ENCODE measurements at places on chromosomes 11 and 22.
A peak's percentile ranks its signal among the peaks of the same experiment; 100 is the strongest.

DNA sequence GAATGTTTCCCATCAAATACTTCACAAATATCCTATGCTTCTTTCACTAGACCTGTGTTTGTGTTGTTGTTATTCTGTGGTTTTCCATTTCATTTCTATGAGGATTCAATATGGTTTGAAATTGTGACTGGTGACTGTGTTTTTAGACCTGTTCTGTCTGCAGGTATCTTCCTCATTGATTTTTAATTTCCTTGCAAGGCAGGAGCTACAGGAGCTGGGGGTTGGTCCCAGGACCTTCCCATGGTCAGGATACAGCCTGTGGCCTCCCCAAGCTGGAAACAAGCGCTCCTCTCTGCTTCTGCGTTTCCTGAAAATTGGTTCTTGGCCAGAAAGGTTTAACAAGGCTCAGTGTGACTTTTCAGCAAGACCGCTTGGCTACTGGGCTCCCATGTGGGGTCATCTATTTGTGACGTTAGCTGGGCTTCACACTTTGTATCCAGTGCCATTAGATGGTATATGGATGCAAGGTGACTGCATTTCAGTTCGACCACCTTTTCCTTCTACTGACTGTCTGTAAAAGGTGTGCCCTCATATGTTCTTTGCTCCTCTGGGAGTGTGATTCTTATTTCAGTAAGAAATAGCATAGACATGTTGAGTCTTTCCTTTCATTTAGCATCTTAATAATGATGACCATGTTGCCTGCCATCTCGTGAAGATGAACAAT is 21.5 kb downstream of the IGLL5 start:
- no peak for DNase-seq

DNA sequence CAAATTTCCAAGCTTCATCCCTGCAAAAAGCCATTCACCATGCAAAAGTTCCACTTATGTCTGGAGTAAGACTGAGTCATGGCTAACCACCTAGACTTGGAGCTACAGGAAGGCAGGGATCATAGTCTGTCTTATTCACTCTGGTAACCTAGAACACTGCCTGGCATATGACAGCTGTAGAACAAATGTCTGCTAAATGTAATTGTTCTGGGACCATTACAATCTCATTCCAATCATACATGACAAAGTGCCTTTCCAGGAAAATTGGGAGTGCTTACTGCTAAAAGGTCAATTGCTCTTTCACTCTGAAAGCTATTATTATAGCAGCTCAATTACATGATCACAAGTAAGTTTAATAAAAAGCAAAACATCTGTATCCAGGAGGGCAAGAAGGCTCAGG is 99.1 kb upstream of the CHRM4 start:
- no peak for DNase-seq

DNA sequence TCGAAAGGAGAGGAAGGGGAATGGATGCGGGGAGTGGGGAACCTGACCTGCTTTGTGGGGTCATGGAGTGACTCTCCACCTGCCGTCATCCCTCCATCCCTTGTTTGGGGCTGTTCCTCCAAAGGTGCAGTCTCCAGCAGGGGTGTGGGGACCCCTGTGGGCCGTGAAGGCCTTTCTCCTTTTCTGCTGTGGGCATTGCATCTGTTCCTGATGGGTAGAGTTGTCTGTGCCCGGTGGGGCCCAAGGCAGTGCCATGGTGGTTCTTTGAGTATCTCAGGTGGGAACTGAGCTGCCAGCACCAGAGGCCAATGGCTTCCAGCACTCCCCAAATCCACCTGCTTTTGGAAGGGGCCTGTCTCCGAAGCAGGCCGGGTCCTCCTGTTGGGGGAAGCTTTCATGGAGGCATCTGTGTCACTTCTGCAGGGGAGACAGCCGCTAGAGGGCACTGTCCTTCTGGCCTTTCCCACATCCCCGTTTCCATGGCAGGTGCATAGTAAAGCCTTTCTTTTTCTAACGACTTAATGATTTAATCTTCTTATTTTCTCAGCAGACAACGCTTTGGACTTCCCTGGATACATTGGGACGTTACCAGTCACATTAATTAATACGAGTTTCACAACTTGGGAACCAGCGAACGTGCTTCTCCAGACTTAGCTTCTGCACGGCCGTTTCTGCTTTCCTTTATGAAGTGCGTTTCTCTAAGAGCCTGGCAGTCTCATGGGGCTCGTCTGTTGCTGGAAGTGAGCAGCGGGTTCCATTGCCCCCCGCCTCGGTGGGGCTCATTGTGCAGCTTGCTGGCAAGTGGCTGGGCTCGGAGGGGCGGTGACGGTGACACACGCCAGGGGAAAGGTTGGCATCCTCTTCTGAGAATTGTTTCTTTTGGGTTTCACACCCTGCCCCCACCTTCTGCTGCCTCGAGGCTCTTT is 57.1 kb downstream of the PARVB start:
- DNase-seq: peak; percentile 27

GRCh38 chr11:132909021-132909606 is 623.2 kb downstream of the OPCML start:
- no peak for DNase-seq

DNA sequence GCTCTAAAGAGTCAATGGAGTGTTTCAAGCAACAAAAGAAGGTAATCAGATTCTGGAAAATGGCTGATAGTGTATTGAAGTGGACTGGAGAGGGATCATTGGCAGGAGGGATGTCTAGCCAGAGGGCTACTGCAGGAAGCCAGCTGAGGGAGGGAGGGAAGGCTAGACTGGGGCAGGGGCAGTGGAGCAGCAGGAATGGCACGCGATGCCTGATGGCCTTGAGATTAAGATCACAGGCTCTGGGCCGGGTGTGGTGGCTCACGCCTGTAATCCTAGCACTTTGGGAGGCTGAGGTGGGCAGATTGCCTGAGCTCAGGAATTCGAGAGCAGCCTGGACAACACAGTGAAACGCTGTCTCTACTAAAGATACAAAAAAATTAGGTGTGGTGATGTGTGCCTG is 47.5 kb upstream of the PRDM11 start:
- no peak for DNase-seq
